ENCODE measurements at places on chromosomes 12 and 14.

- DNase-seq, result no peak
Measured at GRCh38 chr12:107594995-107595394, 90.6 kb upstream of the PWP1 start.

GRCh38 chr12:61011767-61012423 is 1248.3 kb upstream of the USP15 start:
- no peak for DNase-seq

GRCh38 chr14:84929086-84929485 is 600.9 kb upstream of the FLRT2 start:
- DNase-seq, result no peak

DNA sequence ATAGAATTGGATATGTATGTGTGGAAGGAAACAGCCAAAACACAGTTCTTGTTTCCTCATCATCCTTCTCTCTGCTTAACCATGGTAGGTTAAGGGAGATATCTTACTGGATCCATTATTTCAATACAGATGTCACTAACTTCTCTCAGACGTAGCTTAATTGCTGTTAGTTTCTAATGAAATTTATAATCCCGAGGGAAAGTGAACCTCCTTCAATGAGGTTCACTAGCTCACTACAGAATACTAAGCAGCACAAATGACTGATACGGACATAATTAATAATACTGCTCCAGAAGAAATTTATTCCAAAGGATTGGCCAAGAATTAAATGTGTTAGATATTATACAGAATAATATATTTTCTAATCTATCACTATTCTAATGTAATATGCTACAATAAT is 28.6 kb upstream of the PTPRO start:
- DNase-seq, result no peak

GRCh38 chr12:4701395-4702190 is 18.6 kb upstream of the GALNT8 start:
- peak; percentile 12 for DNase-seq

- no peak for DNase-seq
Measured at GRCh38 chr12:6052940-6053329, 71.5 kb downstream of the VWF start.

DNA sequence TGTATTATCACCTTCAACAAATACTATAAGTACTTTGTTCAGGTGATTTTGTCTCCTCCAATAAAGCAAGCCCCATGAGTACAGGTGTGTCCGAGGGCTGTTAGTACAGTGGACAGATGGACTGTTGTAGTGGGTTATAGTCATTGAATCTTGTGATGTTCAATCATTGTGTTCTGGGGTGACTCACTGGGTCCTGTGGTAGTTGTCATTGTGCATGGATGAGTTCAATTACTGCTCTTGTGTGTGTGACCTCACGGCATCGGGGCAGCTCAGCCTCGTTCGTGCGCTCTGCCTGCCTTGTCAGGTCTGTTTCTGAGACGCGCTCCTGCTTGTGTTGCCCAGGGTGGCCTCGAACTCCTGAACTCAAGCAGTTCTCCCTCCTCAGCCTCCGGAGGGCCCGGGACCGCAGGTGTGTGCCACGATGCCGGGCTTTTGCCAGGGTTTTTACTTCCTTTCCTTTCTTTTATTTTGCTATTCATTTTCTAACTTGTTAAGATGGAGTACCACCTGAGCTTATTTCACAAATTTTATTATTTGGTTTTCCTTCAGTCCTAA is 72.2 kb downstream of the DDX51 start:
- no peak for DNase-seq

DNA sequence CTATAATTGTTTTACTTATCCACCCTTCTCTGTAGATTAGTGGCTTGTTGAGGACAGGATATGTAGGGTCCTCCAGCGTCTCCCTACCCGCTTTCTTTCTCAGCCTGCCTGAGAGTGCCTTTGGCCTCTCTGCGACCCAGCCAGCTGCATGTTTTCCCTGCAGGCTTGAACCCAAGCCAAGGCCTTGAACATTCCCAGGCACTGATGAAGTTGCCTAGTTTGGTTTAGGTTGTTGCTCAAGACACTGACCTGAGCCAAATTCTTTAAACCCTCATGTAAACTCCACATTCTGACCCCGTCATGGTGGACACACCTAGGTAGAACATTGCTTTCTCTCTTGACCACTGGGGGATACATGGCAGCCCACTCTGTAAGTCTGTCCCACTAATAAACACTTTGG is 33.4 kb upstream of the TXNRD1 start:
- no peak for DNase-seq
